ENCODE measurements at places on chromosomes 16 and 17.

- no peak for DNase-seq
Observed at GRCh38 chr17:81033535-81034167, 1.3 kb upstream of the BAIAP2 start.

GRCh38 chr17:74123350-74123749, 80.1 kb upstream of the RPL38 start:
- no peak for DNase-seq

DNA sequence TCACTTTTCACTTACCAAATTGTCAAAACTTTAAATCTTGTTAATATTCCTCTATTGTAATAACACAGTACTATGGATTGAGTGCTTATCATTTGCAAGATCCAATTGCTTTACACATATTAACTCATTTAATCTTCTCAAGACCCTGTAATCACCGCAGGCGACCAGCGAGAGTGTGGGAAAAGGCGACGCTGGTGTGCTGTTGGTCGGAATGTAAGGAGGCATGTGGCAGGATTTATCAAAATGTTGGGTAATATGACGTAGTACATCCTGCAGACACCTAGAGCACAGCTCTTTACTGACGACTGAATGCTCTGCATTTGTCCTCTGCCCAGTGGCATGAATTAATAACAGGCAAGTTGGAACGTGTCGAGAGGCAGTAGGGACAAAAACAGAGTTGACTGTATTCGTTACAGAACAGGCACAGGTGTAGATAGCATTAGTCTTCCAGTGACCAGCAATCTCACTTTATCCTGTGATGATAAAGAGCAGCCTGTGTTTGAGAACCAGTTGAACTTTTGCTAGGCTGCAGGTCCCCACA, 80.3 kb downstream of the TNRC6C start:
- no peak for DNase-seq

DNA sequence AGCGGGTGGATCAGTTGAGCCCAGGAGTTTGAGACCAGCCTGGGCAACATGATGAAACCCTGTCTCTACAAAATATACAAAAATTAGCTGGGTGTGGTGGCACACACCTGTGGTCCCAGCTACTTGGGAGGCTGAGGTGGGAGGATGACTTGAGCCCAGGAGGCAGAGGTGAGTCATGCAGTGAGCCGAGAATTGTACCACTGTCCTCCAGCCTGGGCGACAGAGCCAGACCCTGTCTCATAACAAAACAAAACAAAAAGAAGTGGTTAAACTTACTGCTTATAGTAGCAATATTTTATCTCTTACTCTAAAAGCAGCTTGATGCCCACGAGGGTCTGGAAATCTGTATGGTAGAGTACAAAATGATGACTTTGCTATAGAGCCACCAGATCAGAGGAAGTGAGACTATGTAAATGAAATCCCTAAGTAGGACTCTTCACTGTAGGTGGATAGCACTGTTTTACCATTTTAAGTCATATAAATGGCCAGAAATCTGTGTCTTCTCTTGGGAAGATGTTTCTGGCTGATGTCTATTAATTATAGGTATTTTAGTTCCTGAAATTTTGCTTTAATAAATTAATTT, 60.4 kb upstream of the MRC2 start:
- no peak for DNase-seq
